Stimulated activated CD8-positive, alpha-beta memory T cell treated with anti-CD3 and anti-CD28 coated beads, Interleukin-4, amount 100 ng/mL, for 4 hours (primary cell): ENCODE measurements at places on chromosomes 16 and 17.

DNA sequence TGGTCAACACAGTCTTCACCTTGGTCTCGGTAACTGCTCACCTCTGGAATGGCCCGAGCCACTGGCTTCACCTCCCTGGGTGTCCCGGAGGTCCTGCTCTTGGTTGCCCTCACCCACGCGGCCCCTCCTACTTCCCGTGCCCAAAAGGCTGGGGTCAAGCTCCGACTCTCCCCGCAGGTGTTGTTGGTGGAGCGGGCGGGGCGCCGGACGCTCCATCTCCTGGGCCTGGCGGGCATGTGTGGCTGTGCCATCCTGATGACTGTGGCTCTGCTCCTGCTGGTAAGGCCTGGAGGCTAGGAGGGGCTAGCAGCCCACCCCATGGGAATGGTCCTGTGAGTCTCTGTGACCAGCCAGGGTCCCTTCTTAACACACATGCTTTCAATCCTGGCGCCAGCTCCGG, 3.4 kb downstream of the SLC2A4 start:
- no peak for DNase-seq

- no peak for DNase-seq
These were observed 889 bp upstream of the ZNF423 start for GRCh38 chr16:49856672-49857330.

DNA sequence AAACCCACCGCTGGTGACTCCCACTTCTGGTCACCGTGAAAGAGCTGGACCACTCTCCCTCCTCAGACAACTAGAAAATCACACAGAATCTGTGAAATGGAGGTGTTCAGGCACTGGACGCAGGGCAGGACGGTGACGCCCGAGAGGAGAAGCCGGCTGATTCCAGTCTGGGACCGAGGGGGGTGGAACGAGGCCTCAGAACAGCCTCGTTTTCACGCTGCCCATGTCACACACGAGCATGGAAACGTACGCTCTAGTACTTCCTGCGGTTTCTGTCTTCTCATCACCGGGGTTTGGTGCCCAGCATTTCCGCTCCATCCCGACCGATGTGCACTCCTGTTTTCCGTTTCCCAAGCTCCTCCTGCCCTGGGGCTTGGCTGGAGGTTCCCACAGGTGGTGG, 101.8 kb upstream of the METRNL start:
- no peak for DNase-seq

DNA sequence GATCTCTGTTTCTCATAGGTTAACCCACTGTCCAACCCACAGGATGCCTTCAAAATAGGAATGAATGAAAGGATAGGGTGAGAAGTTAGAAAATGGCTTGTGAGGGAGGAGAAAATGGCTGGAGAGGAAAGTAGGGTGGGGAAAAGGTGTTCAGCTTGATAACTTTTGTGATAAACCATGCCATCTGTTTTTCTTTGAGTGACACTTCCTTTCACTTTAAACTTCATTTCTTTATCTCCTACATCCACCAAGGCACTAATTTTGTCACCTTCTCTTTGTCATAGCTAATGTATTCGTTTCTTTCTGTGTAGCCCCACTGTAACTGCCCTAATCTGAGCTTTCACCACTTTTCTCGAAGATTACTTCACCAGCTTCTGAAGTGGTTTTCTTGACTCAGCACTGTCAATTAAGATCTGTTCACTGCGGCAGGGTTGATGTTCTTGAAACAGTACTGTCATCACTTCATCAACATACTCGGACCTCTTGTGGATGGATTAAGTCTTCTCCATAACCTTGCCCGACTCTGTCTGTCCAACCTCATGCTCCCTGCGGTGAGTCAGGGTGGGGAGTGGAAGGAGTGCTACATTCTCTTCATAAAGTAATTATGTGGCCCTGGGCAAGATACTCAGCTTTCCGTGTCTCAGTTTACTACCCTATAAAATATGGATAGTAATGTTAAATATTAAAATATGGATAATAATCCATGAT, 5.5 kb upstream of the KRT10 start:
- no peak for DNase-seq

DNA sequence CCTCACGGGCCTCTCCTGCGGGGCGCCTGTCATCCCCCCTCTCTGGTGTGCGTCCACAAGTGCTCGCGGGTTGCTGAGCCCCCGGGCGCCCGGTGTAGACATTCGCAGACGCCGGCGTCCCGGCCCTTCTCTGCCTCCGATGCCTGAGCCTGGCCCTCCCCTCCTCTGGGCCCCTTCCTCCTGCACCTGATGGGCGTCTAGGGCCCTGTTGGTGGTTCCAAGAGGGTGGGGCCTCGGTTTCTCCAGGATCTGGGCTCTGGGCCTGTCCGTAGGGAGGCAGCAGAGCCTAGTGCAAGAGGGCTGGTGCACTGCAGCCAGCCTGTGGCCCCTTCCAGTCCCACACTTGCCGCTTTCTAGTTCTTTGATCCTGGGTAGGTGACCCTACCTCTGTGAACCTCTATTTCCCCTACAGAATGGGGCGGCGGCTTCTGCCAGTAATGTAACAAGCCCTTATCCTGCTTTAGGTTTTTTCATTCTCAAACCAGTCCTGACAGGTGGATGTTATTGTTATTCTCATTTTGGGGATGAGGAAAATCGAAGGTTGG, 623 bp downstream of the E4F1 start:
- no peak for DNase-seq

DNA sequence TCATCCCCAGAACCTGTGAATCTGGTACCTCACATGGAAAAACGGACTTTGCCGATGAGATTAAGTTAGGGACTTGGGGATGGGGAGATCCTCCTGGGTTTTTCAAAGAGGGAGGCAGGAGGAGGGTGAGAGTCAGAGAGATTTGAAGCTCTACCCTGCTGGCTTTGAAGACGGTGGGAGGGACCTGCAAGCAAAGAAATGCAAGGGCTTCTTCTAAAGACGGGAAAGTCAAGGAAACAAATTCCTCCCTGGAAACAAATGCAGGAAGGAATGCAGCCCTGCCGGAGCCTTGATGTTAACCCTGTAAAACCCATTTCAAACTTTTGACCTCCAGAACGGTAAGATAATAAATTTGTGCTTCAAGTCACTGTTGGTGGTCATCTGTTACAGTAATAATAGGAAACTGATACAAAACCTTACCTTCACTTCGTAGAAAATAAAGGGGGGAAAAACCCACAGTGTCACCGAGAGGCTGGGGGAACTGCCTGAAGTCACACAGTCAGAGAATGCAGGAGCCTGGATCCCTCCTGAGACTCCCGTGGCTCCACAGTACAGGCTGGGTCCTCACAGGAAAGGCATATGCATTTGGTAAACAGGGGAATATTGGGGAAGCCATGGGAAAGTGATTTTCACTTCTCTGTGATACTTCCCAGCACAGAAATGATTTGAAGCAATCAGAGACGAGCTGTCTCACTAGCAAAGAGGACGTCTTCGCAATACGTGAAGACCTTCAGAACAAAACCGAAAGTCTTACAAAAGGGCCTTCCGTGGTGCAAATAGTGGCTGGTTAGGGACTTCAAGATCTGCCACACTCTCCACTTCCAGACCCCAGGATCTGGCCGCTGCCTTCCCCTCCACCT, 58.9 kb upstream of the CLEC3A start:
- no peak for DNase-seq

- DNase-seq = no peak
These were observed 4.9 kb downstream of the TBX2 start for GRCh38 chr17:61404663-61404912.

GRCh38 chr17:16987066-16987829, 15.3 kb upstream of the TNFRSF13B start:
- DNase-seq = no peak

GRCh38 chr17:56581635-56582627, 11.6 kb upstream of the NOG start:
- no peak for DNase-seq

DNA sequence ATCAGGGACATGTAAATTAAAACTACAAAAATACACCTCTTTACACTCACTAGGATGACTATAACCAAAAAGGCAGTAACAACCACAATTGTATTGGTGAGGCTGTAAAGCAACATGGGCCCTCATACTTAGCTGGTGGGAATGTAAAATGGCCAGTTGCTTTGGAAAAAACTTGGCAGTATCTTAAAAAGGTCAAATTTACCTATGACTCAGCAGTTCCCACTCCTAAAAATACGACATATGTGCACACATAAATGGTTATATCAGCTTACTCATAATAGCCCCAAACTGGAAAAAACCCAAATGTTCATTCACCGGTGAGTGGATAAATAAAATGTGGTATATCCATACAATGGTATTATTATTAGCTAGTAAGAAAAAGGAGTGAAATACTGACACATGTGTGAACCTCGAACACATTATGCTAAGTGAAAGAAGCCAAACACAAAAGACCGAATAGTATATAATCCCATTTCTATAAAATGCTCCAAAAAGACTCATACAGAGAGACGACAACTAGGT, 391.4 kb downstream of the NPIPA8 start:
- DNase-seq = no peak

DNA sequence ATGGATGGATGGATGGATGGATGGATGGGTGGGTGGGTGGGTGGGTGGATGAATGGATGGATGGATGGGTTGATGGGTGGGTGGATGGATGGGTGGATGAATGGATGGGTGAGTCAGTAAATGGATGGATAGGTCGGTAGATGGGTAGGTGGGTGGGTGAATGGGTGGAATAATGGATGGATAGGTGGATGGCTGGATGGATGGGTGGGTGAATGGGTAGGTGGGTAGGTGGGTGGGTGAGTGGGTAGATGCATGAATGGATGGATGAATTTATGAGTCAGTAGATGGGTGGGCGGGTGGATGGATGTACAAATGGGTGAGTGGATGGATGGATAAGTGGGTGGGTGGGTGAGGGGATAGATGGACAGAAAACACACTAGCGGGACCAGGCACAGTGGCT, 4.9 kb downstream of the ZG16B start:
- no peak for DNase-seq

DNA sequence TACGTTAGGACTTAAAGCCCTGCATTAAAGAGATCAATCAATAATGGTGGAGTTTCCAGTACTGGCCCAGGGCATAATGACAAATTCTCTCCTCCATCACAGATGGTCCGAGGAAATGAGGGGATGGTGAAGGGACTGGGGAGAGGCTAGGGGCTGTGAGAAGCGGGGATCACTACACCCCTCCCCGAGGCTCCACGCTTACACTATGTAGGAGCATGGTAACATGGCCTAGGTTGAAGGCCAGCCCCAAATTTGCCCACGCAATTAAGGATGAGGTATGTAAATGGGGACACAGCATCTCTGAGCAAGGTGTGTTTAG, 8.0 kb upstream of the AKTIP start:
- DNase-seq = no peak

GRCh38 chr17:51006601-51007000, 114.1 kb downstream of the SPAG9 start:
- no peak for DNase-seq

GRCh38 chr17:76527430-76528111, 9.9 kb downstream of the CYGB start:
- peak; percentile 20 for DNase-seq

- no peak for DNase-seq
These were observed 703.7 kb upstream of the SOX9 start for GRCh38 chr17:71417142-71417541.

DNA sequence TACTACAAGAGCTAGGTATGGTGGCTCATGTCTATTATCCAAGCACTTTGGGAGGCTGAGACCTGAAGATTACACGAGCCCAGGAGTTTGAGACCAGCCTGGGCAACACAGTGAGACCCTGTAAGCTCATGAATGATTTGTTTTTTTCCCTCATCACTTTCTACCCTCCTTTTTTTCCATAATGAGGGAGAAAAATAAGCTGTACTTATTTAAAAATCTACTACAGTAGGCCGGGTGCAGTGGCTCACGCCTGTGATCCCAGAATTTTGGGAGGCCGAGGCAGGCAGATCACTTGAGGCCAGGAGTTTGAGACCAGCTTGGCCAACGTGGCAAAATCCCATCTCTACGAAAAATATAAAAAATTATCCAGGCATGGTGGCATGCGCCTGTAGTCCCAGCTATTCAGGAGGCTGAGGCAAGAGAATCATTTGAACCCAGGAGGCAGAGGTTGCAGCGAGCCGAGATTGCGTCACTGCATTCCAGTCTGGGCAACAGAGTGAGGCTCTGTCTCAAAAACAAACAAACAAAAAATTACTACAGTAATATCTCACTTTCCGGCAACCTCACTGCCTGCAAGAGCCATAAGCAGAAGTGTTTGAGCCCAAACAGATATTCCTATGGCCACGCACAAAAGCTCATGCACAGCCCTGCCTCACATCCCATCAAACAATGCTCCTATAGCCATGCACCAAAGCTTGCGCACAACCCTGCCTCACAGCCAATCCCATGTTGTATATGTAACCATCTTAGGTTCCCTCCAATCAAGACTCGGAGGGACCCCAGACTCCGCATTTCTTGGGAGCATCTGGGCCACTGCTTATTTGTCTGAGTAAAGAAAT, 37.4 kb downstream of the TK2 start:
- DNase-seq = no peak

GRCh38 chr17:81518785-81519283, 6.2 kb upstream of the ACTG1 start:
- no peak for DNase-seq

- DNase-seq = no peak
These were observed 78.4 kb downstream of the ARHGAP44 start for GRCh38 chr17:12867726-12868125.

- no peak for DNase-seq
These were observed 177.6 kb downstream of the AIPL1 start for GRCh38 chr17:6257336-6257735.

- no peak for DNase-seq
These were observed 55.9 kb downstream of the NXN start for GRCh38 chr17:923633-924032.

DNA sequence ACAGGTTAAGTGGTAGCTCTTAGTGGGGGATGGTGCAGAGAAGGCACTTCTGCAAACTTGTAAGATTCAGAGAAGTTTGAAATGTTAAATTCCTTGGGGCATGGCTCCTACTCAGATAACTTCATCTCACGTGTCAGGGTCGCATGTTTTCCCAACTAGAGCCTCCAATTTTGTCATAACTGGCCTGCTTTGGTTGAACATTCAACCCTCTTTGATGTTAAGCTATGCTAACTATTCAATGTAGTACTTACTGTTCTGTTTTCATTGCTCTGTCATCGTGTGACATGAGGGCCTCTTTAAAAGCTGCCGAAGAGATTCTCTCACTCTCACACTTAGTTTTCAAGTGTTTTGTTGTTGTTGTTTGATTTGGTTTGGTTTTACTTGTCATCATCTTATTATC, 280.8 kb downstream of the CDH11 start:
- DNase-seq = no peak

DNA sequence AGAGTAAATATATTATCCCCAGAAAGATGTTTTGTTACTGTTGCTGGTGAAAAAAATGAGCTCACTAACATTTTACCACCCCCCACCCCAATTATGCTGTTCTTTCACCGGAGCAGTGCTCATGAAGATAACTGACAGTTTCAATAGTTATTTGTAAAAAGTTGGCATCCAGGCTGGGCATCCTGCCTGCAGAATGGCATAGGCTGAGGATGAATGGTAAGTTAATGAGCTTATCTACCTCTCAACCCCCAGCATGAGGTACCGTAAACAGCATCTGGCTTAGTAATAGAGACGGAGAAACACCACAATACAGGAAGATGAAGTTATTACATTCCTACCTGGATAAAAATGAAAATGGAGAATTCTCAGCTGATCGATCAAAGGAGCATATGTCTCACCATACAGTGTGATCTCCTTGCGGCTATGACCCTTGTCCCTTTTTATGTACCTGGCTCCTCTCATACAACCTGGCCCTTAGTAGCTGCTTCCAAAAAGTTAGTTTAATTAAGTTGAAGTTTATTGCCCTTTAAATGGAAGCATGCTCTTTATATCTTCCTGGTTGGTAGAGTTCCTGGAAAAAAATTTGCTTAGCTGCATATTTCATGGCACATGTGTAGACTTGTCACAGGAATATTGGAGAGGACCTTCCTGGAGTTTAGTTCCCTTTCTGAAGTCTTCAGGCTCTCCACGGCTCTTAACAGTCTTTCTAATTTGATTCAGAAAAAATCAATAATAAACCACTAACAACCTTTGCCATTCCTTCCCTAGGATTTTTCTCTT, 61.2 kb upstream of the MPHOSPH6 start:
- no peak for DNase-seq
